ENCODE measurements at places on chromosomes 6 and 20. TPM values are rescaled to one million over a fixed set of nuclear protein-coding genes. Genes with fewer than 3 reads are reported as not detected.

DNA sequence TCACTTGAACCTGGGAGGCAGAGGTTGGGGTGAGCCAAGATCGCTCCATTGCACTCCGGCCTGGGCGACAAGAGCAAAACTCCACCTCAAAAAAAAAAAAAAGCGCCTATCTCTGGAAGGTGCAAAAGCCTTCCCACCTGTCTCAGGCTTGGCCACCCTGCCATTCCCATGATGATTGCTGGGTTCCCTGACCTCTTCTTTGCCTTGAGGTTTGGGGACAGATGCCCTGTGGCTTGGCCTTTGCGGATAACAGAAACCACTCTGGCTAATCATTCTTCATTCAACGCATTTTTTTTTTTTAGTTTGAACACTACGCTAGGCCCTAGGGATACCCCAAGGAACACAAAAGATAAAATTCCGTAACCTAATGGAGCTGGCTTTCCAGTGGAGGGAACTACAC, 6.8 kb upstream of the HMGA1 start:
- no peak for DNase-seq

CNPY3 gene
- total RNA-seq, result 23.9 TPM

DNA sequence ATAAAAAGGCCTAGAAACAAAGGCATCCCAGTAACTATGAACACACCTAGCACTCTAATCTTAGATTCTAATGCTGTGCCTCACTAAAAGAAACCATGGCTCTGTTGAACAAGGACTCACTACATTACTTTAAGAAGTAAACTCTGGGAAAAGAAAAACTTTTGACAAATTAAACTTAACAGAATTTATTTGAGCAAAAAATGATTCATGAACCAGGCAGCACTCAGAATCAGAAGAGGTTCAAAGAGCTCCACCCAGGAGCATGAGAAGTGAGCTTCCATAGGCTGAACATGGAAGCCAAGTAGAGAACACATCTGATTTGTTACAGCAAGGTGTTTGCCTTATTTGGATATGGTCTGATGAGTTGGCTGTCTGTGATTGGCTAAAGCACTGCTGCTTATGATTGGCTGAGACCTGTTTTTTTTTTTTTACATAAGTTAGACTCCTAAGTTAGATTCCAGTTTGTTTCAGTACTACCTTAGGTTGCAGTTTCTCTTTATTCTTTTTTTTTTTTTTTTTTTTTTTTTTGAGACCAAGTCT, 343.6 kb upstream of the SASH1 start:
- no peak for DNase-seq

DNA sequence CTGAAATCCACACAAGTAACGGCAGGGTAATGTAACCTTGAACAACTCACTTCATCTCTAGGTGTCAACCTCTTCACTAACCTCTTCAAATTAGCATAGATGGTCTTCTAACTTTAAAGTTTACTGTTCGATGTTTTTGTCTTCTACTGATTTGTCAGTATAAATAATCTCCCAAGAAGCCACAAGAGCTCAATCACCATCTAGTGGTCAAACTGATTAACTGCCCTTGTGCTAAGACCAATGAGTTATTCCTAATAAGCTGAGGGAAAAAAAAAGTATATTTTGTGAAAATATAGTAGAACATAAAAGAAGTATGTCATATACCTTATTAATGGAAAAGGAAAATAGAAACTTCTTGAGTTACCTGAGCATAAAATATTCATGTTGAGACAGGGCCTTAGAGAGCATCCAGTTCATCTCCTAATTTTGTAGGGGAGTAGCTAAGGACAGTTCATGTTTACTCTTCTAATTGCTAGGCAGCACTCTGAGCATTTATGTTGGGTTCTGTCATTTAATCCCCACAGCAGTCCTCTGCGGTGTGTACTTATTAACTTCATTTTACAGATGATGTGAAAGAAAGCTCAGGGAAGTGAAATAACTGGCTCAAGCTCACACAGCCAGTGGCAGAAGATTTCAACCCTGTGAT, 317.1 kb downstream of the ESR1 start:
- peak; percentile 84 for DNase-seq

DNA sequence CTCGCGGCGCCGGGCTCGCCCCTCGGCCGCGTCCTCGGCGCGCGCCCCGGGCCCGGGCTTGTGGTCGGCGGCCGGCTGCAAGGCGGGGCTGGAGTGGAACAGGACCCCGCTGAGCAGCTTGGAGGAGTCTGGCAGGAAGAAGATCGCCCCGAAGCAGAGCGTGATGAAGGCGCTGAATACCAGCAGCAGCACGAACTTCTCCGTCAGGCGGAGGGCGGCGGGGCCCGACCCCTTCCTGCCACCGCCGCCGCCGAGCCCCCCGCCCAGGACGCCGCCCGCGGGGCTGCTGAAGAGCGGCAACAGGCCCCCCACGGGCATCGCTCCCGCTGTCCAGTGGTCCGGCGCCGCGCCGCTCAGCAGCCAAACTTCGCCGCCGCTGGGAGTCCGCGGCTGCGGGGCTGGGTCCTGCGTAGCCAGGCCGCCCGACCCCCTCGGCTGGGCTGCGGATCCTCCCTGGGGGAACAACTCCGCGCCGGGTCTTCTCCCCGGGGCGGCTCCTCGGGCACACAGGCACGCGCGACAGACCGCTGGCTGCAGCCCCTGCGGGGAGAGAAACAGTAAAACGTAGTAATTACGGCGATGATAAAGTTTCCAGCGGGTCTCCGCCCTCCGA, 707 bp downstream of the MAN1A1 start:
- no peak for DNase-seq

LCA5 gene
- total RNA-seq, result 5.6 TPM

SLC17A2 gene
- total RNA-seq, result not detected

Measured in fibroblast of lung (primary cell).